NCI-H774 (cell line): ENCODE measurements at places on chromosomes 5 and 9.

DNA sequence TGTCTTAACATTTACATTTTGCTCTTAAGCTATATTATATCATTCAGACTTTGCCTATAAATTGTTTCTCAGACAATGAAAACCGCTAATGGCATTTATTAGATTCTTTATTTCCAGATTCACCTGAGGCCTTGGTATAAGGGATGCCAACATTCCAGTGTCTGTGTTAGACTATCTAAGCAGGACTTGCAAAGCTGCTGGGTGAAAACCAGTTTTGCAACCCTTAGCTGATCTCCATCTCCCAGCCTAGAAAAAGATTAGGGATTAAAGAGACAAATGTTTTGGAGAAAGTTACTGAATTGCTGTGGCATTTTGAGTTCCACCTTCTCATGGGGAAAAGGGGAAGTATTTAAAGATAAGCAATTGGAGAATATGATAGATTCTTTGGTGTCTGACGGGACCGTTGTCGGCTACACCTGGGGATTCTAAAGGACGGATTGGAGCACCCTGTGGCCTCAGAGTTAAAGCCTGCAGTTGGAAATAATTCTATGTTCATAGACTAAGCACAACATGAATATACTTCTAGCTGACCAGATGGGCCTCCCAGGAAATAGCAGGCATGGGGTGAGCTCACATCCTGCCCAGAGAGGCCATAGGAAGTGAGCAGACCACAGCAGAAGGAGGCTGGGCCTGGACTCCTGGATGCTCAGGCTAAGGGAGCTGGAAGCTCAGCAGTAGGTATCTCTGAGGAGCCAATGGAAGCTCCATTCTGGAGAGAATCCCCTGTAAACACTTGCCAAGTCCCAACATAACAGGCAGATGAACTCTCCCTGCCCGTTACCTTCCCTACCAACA lies 21.8 kb downstream of the ENTREP1 start:
- DNase-seq: no peak

DNA sequence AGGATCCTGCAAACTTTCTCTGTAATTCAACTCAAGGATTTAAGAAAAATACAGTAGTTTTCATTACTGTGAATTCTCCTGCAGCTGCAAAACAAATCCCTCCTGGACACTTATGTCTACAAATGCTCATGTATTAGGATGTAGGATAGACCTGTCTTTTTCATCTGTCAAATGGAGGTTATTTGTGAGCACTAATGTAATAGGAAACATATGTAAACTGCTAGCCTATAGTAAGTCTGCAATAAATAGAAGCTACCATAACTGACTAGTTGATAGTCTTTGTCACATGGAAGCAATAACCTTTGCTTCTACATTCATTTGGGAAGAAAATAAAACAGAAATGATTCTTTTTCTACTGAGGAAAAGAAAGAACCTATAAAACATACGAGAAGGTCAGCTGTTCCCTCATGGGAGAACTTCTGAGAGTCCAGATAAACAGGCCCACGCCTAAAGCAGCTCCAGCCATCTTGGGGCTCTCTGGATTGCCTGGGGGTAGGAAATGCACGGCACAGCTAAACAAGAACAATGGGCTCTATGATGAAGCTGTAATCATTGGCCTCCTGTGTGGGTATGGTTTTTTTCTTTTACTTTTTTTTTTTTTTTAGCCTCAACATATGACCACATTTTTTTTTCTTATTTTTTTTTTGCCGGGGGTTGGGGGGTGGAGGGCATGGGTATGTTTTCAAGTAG lies 6.2 kb downstream of the KCNV2 start:
- no peak for DNase-seq

DNA sequence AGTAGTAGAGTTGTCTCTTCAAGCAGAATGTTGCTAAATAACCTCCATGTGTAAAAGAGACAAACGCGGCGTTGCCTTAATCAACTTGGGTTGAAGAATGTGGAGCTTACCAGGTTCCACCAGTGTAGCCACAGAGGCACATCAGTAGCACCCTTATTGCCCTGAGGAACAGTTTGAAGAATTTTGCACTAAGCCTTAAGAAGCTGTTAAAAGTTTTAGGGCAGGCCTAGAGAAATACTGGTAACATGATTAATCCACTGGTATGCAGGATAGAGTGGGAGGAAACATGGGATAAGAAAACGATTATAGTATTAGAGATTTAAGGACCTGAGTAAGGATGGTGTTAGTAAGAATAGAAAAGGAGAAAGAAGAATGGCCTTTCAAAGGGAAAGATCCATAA lies 100.6 kb downstream of the ZCCHC7 start:
- DNase-seq: no peak

- DNase-seq: no peak
These were observed 1074.4 kb downstream of the PTPRD start for GRCh38 chr9:9538356-9538755.

DNA sequence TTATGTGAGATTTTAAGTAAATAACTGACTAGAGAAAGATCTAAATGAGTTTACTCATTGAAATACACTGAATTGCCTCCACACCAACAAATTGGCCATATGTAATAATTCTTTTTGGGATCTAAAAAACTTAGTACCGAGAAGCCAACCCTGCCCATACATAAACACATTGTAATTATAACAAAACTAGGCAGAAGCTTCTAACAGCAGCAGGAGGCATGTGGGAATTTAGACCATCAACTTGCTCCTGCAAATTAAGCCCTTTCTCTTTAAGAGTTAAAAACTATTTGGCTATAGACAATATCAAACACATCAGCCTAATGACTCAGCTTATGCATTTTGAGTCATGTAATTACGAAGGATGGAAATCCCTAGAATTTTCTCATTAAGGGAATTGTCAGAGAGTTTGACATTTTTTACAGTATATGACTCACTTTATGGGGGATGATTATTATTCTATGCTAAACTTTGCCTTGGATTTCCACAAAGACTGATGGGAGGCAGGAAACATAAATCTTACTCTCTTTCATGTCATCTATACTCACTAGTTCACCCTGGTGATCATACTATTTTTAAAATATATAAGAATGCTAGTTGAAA lies 1.0 kb downstream of the IL7R start:
- DNase-seq: no peak
